CD4-positive, alpha-beta T cell treated with Interleukin-15 for 4 hours (primary cell): ENCODE measurements at places on chromosomes 13 and 19.

DNA sequence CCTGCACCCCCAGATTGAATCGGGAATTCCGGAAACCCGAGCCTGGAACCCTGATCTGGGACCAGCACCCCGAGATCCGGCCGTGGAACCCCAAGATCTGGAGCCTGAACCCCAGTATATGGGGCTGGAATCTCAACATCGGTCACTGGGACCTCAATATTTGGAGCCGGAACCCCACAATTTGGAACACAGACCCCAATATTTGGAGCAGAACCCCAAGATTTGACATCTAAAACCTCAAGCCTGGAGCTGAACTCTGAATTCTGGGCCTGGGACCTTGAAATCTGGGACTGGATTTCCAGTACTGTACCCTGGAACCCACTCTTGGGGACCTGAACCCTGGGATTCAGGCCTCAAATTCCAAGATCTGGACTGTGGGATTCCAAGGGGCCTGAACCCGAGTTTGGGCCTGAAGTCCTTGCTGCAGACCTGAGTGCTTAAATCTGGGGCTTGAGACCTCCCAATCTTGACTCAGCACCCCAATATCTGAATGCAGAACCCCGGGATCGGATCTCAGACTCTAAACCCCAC lies 629 bp downstream of the LRFN3 start:
- no peak for DNase-seq

GRCh38 chr13:79246578-79246949 lies 159.5 kb downstream of the RBM26 start:
- DNase-seq: no peak

GRCh38 chr13:69109891-69110525 lies 997.6 kb upstream of the ATXN8OS start:
- no peak for DNase-seq

GRCh38 chr13:31200637-31200971 lies 829 bp downstream of the B3GLCT start:
- peak; percentile 37 for DNase-seq
